Stimulated activated naive CD8-positive, alpha-beta T cell treated with anti-CD3 and anti-CD28 coated beads, Interleukin-15, amount 100 ng/mL, for 72 hours (primary cell): ENCODE measurements at places on chromosomes 11 and 22.

- DNase-seq = no peak
These were observed 76.6 kb upstream of the AKIP1 start for GRCh38 chr11:8834379-8834778.

DNA sequence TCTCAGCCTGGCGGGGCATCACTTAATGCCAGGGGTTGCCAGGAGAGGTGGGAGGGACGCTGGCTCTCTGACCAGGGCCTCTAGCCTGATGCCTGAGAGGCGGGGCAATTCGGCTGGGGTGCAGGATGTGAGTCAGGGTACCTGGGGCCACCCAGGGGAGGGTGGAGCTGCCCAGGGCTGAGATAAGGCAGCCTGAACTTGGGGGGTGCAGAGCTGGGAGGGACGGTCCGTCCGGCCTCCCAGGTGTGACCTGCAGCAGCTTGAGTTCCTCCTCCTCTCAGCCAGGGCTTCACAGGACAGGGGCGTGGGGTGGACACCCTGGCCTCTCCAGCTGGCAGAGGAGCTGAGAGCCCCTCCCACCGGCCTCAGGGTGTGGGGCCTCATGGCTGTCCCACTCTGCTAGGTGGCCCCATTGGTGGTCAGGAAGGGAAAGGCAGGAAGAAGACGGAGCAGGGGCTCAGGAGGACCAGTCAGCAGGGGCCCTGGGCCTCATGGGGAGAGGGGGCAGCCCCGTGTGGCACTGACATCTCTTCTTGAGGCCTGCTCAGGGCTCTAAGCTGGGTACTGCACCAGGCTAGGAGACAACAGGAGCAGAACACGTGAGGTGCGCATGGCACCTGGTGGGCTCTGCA, 942 bp upstream of the RPS6KA4 start:
- peak; percentile 46 for DNase-seq

DNA sequence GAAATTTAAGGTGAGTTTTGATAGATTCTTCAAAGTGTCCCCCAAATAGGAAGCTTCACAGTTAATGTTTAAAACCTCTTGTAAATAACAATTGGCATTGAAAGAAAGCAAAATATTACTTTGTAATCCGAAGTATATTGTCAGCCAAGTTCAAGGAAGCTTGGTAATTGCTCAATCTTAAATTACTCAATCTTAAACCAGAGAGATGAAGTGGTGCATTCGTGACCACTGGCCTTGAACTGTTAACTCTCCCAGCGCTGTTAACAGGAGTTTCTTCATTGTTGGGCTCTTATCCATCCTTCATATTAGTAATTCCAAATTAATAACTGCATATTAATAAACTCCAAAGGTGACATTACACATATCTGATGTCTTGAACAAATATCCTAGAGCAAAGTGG, 20.6 kb upstream of the FDX1 start:
- no peak for DNase-seq

DNA sequence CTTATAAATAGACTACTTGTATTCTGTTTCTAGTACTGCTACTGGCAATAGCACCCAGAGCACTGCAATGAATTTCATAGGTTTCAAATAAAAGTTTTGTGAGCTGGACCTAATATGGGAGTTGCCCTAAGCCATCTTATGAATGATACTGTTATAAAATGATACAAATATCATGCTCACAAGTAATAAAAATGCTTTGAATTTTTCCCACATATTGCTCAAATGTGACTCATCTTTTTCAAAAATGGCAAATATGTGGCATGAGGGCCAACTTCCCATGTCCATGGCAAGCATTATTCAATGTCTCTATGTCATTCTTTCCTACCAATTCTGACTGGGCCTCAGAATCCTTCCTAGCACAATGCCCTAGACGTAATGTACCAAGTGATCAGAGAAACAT, 137.6 kb downstream of the TRPC6 start:
- no peak for DNase-seq

DNA sequence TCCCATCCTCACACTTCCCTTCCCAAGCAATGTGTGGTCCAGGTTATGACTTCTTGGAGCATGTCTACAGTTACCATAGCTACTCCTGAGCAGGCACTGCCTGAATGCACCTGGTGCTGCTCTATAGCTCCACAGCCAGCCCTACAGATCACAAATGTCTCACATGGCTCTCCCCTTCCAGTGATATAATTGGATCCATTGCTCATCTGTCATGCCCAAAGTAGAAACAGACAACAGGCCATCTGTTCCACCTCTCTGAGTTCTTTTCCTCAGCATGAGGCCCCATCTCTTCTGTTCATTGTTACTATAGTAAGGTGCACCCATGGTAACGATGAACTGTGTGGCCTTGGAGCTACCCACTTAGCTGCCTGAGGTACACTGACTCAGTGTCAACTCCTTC, 320.3 kb upstream of the ZC3H12C start:
- no peak for DNase-seq

- no peak for DNase-seq
These were observed 38.7 kb upstream of the CDON start for GRCh38 chr11:126101251-126101929.

DNA sequence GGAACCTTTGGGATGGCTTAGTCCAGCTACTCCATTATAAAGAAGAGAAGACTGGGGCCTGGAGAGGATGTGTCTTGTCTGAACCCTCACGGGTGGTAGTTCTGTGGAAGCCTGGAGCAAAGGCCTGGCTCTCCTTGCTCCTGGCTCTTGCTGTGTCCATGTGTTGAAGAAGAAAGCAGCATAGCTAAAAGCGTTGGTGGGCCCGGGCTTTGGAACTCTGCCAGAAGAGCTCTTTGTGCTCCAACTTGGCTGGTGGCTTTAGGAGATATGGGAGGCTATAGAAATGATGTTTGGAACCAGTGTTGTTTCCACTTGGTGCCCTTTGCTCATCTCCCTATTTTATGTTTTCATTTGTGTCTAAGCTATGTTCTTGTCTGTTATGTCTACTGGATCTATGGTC, 131.1 kb downstream of the DBX1 start:
- no peak for DNase-seq

DNA sequence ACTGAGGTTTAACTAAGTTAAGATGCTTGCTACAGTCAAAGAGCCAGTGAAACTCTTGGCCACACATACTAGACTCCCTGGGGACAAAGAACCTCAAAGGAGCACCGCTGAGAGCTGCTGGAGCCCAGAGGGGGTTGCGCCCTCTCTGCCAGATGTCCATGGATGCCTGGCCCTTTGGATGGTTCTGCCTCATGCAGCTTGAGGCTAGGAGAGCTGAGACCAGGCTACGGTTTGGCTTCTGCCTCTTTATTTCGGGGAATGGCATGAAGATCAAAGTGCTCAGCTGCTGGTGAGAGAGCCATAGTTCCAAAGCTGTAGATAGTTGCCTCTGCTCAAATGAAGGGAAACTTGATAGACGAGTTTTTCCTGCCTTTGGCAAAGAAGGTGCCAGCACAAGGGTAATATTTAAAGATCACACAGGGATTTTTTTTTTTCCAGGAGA, 43.0 kb downstream of the RASSF10 start:
- no peak for DNase-seq

DNA sequence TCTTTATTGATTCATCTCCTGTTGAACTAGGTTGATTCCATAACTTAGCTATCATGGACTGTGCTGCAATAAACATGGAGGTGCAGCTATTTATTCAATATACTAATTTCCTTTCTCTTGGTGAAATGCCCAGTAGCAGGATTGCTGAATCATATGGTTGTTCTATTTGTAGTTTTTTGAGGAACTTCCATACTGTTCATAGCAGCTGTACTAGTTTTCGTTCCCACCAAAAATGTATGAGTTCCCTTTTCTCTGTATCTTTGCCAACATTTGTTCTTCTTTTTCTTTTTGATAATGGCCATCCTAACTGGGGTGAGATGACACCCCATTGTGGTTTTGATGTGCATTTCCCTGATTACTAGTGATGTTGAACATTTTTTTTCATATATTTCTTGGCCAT, 87.2 kb upstream of the NAV2 start:
- no peak for DNase-seq

DNA sequence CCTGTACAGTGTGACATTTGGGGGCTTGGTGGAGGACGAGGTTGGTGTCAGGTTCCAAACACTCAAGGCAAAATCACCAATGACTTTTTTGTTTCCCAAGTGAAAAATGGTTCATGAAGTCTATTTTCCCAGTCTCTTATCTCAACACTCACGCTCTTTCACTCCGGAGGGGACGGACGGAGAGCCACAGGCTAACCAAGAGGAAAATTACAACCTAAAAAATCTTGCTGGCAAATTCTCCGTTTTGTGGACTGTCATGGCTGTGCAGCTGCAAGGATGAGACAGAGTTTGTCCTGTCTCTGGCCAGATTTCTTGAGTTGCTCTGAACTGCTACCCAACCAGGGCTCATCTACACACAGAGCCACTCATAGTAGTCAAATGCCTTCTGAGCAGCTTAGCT, 101.2 kb downstream of the ABTB2 start:
- no peak for DNase-seq

- DNase-seq = no peak
These were observed 17.1 kb downstream of the TTC12 start for GRCh38 chr11:113331441-113331840.

DNA sequence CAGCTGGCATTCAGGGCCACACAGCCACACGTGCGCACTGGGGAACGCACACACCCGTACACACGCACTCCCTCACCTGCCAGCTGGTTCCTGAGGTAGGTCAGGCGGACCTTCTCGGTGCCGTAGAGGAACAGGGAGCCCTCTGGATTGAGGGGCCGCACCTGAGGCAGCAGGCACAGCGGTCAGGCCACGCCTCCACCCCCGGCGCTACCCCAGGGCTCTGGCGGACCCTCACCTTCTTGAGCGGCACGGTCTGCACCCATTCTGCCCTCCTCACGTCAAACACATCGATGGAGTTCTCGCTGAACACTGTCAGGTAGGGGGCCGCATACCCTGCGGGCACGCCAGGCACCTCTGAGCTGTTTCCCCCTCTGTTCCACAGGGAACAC, 17.0 kb downstream of the CDC42BPG start:
- no peak for DNase-seq

GRCh38 chr11:113460469-113460868, 14.7 kb downstream of the DRD2 start:
- no peak for DNase-seq

DNA sequence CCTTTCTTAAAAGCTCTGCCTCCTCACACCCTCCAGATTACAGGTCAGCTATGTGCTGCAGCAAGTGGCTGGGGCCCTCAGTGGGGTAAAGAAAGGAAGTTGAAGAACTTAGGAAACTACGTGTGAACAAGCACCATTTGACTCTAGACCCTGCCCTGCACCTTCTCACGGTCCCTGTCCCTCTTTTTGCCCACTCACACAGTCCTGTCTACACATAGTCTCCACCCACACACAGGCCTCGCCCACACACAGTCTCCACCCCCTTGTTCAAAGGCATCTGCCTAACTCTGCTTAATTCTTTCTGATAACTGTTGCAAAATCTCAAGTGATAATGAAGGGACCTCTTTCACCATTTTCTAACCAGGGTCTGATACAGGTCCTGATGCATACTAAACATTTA, 59.0 kb downstream of the TMPRSS5 start:
- DNase-seq = no peak

GRCh38 chr22:37260901-37261336, 16.9 kb upstream of the RAC2 start:
- DNase-seq = peak; percentile 67

GRCh38 chr11:94315664-94316063, 11.3 kb downstream of the IZUMO1R start:
- no peak for DNase-seq

DNA sequence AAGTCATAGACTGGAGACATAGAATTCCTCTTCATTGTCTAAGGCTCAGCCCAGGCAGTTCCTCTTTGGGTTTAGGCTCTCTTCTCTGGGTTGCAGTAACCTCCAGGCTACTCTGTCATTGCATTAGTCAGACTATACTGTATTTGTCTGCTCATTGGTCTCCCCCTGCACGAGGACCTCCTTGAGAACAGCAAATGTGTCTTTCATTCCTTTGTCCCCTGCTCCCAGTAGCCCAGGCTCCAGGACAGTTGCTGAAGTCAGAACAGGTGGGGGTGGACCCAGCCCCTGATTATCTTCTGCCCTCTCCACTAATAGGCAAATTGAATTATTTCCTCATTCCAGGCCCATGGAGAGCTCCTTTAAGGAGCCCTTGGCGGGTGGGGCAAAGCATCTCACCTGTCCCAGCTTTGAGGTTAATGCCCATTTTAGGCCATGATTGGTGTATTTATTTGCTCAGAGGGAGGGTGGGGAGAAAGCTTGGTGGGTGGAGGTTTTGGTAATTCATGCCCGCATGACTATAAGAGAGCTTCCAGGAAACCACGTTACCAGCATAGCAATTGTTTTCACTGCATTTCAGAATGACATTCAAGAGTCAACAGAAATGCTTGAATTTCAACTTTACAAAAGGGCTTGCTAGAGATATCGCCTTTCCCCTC, 40.9 kb downstream of the NAV2 start:
- DNase-seq = no peak

DNA sequence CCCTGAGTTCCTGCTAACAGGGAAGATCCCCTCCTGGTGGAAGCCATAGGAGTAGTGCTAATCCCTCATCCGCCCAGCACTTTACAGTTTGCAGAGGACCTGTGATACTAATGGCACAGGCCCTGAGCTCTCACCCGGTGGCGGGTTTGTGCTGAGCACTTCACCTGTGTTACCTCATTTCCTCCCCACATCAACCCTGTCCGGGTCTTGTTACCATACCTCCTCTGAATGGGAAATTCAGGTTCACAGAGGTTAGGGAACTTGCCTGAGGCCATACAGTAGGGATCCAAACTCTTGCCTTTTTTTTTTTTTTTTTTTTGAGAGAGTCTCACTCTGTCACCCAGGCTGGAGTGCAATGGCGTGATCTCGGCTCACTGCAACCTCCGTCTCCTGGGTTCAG, 25.2 kb downstream of the CAPN1 start:
- no peak for DNase-seq

GRCh38 chr11:60765355-60765754, 8.7 kb downstream of the MS4A15 start:
- DNase-seq = no peak

DNA sequence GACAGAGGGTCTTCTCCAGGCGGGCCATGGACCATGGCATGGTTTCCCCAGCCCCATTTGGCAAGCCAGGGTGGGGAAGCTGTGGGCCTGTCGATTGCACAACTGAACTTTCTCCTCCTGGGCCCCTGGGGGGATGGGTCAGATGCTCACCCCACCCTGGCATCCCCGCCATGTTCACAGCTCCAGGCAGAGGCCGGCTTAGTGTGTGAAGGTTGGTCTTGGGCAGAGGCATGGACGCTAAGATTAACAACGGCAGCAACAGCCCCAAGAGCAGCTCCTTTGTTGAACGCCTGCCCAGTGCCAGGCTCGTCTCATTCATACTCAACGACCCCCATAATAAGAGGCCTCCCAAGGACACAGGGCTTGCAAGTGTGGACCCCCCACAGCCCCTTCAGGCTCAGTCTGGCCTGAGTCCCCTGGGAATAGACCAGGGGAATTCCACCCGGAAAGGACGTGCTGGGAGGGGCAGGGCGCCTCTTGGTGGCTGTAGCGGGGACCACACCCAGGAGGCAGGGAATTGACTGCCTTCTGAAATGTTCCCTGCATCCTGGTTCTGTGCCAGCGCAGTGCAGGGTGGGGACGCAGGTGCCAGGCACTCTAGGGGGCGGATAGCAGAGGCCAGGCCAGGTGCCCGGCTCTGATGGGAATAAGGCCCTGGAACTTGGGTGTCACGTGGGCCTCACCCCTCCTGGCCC, 8.3 kb downstream of the TSPO start:
- no peak for DNase-seq
